ENCODE measurements at places on chromosomes 12 and 14.

GRCh38 chr14:91396959-91397815, 20.4 kb downstream of the CCDC88C start:
- DNase-seq = no peak

DNA sequence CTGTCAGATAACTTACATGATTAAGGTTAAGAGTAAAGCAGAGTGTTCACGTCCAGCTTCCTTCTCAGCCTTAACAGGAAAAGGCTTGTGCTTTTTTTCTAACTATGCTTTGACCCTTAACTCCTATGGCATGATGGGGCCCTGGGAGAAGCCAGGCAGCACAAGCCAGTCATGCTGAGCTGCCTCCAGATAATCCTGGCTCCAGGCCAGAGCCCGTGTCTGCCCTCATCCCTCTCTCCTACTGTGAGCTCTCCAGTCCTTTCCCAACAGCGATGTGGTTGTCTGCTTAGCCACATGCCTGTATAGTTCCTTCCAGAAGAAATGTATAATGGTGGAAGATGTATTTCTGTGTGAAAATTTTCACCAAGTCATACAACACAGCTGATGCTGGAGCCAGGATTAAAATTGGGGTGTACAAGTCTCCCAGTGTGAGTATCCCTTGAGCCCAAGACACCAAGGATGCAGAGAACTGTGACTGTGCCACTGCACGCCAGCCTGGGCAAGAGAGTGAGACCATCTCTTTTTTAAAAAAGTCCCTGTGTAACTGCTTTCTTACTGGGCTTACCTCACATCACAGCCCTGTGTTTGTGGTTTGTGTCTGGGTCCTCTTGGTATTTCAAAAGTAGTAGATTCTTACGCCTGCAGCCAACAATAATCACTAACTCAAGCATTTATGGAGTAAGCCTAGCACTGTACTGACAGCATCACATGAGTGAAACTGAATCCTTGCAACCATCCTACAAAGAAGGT, 7.9 kb upstream of the ITFG2 start:
- DNase-seq = no peak

DNA sequence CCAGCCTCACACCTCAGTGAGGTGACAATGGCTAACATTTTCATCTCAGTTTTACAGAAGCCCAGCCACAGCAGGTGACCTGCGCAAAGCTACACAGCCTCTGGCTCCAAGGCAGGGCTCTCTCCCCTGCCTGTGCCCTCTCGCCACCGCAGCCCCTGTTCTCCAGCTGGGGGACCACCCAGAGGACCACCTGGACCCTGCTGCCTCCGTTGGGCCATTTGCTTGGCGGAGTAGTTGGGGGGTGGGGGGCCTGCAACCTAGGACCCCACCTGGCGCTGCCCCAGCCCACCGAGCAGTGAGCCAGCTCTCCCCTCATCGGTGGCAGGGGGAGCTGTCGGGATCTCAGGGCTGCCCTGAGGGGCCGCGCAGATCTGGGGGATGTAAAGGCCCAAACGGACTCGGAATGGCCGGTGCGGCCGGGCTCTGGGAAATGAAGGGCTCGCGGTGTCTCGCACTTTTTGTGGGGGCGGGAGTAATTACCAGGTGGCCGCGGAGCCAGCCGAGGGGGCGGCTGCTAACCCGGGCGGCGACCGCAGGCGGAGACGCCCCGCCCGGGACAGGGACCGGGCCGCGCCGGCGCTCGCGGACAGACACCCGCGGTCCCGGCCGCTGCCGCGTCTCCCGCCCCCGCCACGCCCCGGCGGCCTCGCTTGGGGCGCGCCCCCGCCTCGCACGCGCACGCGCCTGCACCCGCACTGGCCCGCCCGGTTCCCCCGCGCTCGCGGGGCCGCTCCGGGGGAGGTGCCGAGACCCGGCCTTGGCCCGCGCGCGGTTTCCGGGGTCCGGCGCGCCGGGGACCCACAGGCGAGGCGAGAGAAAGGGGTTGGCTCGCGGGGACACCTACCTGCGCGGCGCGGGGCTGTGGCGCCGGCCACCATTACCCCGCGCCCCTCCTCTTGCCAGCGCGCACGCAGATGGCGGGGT, 8.6 kb upstream of the GPR68 start:
- DNase-seq = peak; percentile 54

- no peak for DNase-seq
Measured at GRCh38 chr12:56321027-56321426, 5.2 kb upstream of the CNPY2 start.

- DNase-seq = no peak
Measured at GRCh38 chr12:79121486-79121885, 256.9 kb downstream of the SYT1 start.

Data from glutamatergic neuron (in vitro differentiated cells).